Calu3 (cell line): ENCODE measurements at places on chromosomes 1 and 21. TPM values are rescaled to one million over a fixed set of nuclear protein-coding genes. Genes with fewer than 3 reads are reported as not detected.

CERS2 gene
- 214 and 226 TPM in 2 replicates for total RNA-seq

DNA sequence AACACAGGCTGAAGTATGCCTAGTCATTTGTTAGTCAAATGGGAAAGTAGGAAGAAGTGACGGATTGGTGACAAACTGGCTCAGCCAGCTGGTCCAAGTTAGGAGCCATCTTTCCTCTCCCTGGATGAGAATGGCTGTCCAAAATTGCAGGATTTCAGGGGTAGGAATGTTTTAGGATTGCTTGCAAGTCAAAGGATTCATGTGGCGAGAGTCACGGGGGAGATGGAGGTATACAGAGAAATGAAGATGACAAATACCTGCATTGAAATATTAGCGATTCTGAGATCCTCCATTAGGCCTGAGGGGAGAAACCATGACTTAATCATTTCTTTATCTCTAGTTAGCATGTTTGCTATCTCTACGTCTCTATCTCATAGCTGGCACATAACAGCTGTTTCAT, 41.8 kb upstream of the PIGC start:
- H3K36me3 ChIP-seq = peaks cover 4% of the 10 kb centered on the region
- H3K27ac ChIP-seq = no peak overlapping the region
- peaks cover 25% of the 10 kb centered on the region for H3K4me1 ChIP-seq
- H3K4me3 ChIP-seq = no peak overlapping the region

WARS2 gene
- total RNA-seq = 7.8 and 8.8 TPM in 2 replicates

DNA sequence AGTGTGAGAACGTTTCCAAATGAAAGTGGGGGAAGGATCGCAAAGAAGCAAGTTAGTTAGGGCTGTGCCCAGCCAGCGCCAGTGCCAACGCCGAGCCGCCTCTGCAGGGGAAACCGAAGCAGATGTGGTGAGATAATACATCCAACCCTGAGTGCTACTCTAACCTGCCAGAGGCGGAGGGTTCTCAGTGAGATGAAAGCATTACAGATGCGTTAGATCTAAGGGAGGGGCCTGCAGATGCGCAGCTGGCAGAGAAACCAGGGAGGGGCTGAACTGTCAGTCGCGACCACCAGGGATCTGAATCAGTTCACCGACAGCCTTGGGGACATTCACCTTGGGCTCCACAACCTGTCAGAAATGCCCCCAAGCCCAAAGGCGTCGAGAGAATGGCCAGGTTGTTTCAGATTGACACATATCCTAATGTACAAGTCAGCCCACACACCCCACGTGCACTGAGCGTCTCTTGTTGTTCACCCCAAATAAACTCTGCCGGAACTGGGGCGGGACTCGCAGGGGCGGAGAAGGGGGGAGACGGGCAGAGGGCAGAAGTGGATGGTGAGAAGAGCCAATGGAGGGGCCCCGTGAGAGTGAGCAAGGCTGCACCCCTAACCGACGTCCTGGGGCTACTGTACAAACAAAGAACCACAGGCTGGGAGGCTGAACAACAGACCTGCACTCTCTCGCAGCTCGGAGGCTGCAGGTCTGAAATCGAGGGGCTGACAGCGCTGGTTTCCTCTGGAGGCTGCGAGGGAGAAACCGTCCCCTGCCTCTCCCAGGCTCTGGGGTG, 8.7 kb upstream of the UMODL1 start:
- no peak for DNase-seq
- H3K4me3 ChIP-seq = no peak overlapping the region
- no peak overlapping the region for H3K27ac ChIP-seq
- peaks cover 4% of the 10 kb centered on the region for H3K36me3 ChIP-seq
- peaks cover 16% of the 10 kb centered on the region for H3K4me1 ChIP-seq
- H3K27me3 ChIP-seq = no peaks in the 10 kb centered on the region

DNA sequence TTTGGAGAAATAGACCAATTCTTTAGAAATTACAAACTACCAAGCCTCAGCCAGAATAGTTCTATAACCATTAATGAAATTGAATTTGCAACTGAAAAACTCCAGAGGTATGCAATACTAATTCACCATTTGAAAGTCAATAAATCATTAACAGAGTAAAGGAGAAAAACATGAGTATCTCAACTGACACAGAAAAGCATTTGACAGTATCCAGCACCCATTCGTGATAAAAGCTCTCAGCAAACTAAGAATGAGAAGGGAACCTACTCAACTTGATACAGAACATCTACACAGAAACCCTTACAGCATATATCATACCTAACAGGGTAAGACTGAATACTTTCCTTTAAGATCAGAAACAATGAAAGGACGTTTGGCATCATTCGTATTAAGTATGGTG, 54.3 kb downstream of the ST6GALNAC5 start:
- no peak overlapping the region for H3K4me3 ChIP-seq
- H3K4me1 ChIP-seq = no peaks in the 10 kb centered on the region
- H3K36me3 ChIP-seq = no peaks in the 10 kb centered on the region
- peaks cover 12% of the 10 kb centered on the region for H3K27me3 ChIP-seq
- no peak for DNase-seq

DNA sequence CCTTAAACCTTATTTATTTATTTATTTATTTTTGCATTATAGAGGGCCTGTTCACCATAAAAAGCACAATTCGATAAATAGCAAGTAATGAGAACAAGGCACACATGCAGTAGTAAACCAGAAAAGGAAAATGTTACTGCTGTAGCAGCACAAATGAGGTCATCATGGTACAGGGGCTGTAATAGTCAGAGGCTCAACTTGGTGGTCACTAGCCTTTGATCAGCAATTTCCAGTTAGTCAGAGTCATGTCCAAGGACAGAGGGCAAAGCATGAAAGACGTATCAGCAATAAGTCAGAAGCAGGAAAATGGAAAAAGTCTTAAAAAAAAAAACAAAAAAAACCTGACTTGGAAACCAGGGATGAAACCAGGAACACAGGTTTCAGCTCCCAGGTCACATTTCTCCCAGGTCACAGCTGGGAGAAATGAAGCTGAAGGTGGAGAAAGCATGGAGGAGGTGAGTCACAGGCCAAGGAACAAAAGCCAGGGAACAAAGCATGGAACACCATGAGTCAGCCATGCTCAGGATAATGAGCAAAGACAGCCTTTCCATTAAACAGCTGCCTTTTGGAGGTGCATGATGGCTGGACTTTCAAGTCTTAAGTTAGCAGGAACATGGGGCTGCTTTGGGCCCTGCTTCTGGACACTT, 556.3 kb downstream of the LTN1 start:
- H3K27me3 ChIP-seq = no peaks in the 10 kb centered on the region
- no peaks in the 10 kb centered on the region for H3K4me1 ChIP-seq
- DNase-seq = no peak
- no peak overlapping the region for H3K27ac ChIP-seq
